ENCODE measurements at places on chromosomes 6 and 20.

GRCh38 chr20:62694106-62694505 lies 14.5 kb upstream of the NTSR1 start:
- no peak for DNase-seq

- DNase-seq: no peak
These were observed 171.3 kb downstream of the TPBG start for GRCh38 chr6:82534876-82535275.

DNA sequence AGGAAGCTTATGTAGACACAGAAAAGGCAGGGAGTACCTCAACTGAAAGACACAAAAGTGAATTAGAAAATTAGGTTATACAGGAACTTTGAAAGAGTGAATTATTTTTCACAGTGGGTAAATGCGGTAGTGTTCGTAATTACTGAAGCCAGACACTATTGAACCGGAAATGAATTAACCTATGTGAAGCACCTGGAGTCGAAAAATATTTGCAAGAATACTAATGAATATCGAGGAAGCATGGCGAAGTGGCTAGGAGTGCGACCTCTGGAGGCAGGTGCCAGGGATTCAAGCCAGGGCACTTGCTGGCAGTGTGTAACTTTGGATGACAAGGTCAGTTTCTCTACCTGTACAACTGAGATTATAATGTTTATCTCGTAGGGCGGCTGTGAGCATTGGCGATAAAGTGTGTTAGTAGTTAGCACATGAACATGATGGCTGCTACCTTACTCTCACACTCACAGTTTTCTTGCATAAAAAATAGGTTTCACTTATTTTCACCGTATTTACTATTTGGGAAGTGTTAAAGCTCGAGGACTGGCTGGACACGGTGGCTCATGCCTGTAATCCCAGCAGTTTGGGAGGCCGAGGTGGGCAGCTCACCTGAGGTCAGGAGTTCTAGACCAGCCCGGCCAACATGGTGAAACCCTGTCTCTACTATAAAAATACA lies 567 bp upstream of the SLC18B1 start:
- peak; percentile 70 for DNase-seq

DNA sequence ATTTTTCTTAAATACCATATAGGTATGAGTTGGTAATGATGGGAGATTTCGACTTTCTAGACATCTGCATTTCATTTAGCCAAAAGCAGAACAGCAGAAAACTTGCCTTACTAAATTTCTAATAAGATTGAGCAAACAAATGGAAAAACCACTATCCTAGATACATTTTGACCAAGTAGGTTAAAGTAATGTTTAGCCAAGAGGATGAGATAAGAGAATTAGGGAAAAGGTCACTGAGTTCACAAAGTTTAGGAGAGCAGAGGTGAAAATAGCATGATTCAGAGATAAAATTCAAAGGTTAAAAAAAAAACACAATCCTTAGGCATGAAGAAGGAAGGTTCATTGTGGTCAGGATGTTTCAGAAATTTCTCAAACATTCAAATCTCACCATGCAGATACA lies 450.3 kb downstream of the CD83 start:
- DNase-seq: no peak

- no peak for DNase-seq
These were observed 367.1 kb downstream of the PREX1 start for GRCh38 chr20:48460681-48461080.

GRCh38 chr20:17882834-17883591 lies 85.6 kb downstream of the SNX5 start:
- no peak for DNase-seq

- no peak for DNase-seq
These were observed 86.8 kb downstream of the PLCB1 start for GRCh38 chr20:8218861-8219260.

DNA sequence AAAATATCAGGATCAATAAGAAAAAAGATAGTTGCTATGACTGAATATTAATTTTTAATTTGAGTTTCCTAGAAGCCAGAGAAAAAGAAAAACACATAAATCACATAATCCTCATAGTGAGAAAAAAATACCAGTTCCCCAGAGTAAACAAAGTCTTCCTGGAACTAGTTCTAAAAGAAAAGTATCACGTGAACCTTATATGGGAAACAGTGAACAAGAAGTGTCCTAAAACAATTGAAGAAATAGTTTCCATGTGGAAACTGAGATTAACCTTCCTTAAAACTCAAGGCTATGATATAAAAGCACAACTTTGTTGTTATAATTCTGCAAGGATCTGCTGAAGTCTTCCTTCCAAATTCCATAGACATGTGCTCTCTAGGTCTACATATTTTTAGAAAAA lies 50.6 kb downstream of the RCAN2 start:
- DNase-seq: no peak

DNA sequence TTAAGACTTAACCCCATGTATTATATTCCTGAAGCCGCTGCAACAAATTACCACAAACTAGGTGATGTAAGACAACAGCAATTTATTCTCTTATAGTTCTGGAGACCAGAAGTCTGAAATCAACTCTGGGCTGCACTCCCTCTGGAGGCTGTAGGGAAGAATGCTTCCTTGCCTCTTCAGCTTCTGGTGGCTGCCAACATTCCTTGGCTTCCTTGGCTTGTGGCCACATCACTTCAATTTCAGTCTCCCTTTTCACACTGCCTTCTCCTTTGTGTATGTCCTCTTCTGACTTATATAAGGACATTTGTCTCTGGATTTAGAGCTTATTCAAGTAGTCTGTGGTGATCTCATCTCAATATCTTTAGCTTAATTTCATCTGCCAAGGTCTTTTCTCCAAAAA lies 141.6 kb downstream of the DHX35 start:
- DNase-seq: no peak

- DNase-seq: no peak
These were observed 453.6 kb upstream of the FLRT3 start for GRCh38 chr20:14790771-14791620.

DNA sequence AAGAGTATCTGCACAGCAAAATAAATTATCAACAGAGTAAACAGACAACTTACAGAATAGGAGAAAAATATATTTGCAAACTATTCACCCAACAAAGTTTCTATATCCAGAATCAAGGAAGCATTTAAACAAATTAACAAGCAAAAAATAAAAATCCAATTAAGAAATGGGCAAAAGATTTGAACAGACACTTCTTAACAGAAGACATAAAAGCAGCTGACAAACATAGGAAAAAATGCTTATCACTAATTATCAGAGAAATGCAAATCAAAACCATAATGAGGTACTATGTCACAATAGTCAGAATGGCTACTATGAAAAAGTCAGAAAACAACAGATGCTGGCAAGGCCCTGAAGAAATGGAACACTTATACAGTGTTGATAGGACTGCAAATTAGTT lies 434.2 kb upstream of the ADGRB3 start:
- DNase-seq: no peak

- no peak for DNase-seq
These were observed 8.8 kb upstream of the CNR1 start for GRCh38 chr6:88174906-88175305.

DNA sequence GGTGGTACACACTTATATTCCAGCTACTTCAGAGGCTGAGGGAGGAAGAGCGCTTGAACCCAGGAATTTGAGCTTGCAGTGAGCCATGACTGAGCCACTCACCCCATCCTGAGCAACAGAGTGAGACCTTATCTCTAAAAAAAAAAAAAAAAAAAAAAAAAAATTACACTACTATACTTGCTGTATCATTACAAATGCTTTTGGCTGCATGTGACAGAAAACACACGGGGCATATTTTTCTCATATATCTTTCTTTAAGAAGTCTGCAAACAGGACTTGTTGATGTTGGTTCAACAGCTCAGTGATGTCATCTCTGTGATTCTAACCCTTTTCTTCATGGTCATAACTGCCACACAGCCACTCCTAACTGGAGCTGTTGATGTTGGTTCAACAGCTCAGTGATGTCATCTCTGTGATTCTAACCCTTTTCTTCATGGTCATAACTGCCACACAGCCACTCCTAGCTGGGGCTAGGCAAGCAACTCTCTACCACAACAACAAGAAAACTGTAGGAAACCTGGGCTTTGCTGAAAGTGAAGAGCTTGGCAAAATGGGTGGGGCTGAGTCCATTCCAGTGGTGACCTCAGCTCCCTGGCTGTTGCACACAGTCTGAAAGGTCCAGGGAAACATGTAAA lies 19.8 kb downstream of the MTFR2 start:
- no peak for DNase-seq
